ENCODE measurements at places on chromosomes 3 and 15. TPM values are rescaled to one million over a fixed set of nuclear protein-coding genes. Genes with fewer than 3 reads are reported as not detected.

PCCB gene
- total RNA-seq: 39.5 TPM

LDHAL6B gene
- total RNA-seq: not detected

IL17RD gene
- 2.7 TPM for total RNA-seq

ZNF385D gene
- total RNA-seq: 0.08 TPM

PAK6 gene
- total RNA-seq: not detected

CYP1A2 gene
- not detected for total RNA-seq

CD200 gene
- 24.0 TPM for total RNA-seq

LRRC3B gene
- not detected for total RNA-seq

CPN2 gene
- total RNA-seq: not detected

PLXNB1 gene
- 44.0 TPM for total RNA-seq

KNG1 gene
- not detected for total RNA-seq

MESP2 gene
- total RNA-seq: 1.6 TPM

MINDY2 gene
- 14.4 TPM for total RNA-seq

LINGO1 gene
- total RNA-seq: not detected

PLOD2 gene
- total RNA-seq: 88.5 TPM

FBN1 gene
- total RNA-seq: 1,470 TPM

IGSF10 gene
- 0.15 TPM for total RNA-seq

ATP2C1 gene
- total RNA-seq: 160 TPM

RAD51 gene
- total RNA-seq: 3.2 TPM

PLSCR2 gene
- total RNA-seq: not detected

MESP1 gene
- total RNA-seq: 0.15 TPM

RTP1 gene
- total RNA-seq: under 0.01 TPM

ARGFX gene
- total RNA-seq: not detected

CISH gene
- total RNA-seq: 0.94 TPM

NPAP1 gene
- not detected for total RNA-seq

DNAH12 gene
- total RNA-seq: under 0.01 TPM

NRG4 gene
- not detected for total RNA-seq

ENTPD3 gene
- total RNA-seq: not detected

RLBP1 gene
- total RNA-seq: not detected

HGD gene
- 0.12 TPM for total RNA-seq

FETUB gene
- total RNA-seq: not detected

CLDN18 gene
- total RNA-seq: not detected

CNOT10 gene
- 24.6 TPM for total RNA-seq

WWTR1 gene
- 108 TPM for total RNA-seq

EXD1 gene
- not detected for total RNA-seq

MUC20 gene
- not detected for total RNA-seq

BLM gene
- total RNA-seq: 3.0 TPM

GOLGA8A gene
- total RNA-seq: 11.3 TPM

CNTN3 gene
- 3.5 TPM for total RNA-seq

ANKDD1A gene
- total RNA-seq: 15.3 TPM

B3GALNT1 gene
- 8.2 TPM for total RNA-seq

PP2D1 gene
- not detected for total RNA-seq

TRAIP gene
- 2.8 TPM for total RNA-seq

TLR9 gene
- total RNA-seq: not detected

IQCF5 gene
- total RNA-seq: not detected

DZIP1L gene
- 20.0 TPM for total RNA-seq

TP63 gene
- not detected for total RNA-seq

CTXND1 gene
- not detected for total RNA-seq

COL7A1 gene
- 11.2 TPM for total RNA-seq

STX19 gene
- total RNA-seq: not detected

Measured in smooth muscle cell of the coronary artery (primary cell).